CD8-positive, alpha-beta memory T cell (primary cell): ENCODE measurements at places on chromosomes 16 and 17. TPM values are rescaled to one million over a fixed set of nuclear protein-coding genes. Genes with fewer than 3 reads are reported as not detected.

DNA sequence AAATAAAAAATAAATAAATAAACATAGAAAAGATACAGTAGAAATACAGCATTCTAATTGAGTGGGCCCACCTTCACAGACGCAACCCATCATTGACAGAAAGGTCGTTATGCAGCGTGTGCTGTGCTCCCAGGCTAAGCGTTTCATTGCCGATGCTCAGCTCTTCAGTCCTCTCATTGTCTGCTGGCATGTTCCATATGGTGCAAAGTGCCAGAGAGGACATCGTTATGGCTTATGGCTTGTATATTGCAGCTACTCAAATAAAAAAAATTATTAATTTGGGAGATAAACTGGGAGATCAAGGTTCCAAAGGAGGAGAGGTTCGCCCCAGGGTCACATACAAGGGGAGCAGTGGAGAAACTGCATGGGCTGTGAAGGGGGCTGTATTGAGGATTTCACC lies 11.3 kb upstream of the UBALD2 start:
- no peaks in the 10 kb centered on the region for H3K27me3 ChIP-seq
- H3K4me1 ChIP-seq: peaks cover 52% of the 10 kb centered on the region
- no peak for DNase-seq
- no peaks in the 10 kb centered on the region for H3K36me3 ChIP-seq
- no peak overlapping the region for H3K27ac ChIP-seq
- no peak overlapping the region for H3K4me3 ChIP-seq

GRCh38 chr17:39485555-39485954 lies 24.3 kb downstream of the CDK12 start:
- H3K4me1 ChIP-seq: no peaks in the 10 kb centered on the region
- H3K4me3 ChIP-seq: no peak overlapping the region
- DNase-seq: no peak
- H3K27me3 ChIP-seq: no peaks in the 10 kb centered on the region
- peaks cover 3% of the 10 kb centered on the region for H3K36me3 ChIP-seq
- no peak overlapping the region for H3K27ac ChIP-seq

- H3K27ac ChIP-seq: no peak overlapping the region
- no peaks in the 10 kb centered on the region for H3K27me3 ChIP-seq
- H3K4me1 ChIP-seq: no peaks in the 10 kb centered on the region
Measured at GRCh38 chr17:9064311-9064834, 43.1 kb downstream of the NTN1 start.

DNA sequence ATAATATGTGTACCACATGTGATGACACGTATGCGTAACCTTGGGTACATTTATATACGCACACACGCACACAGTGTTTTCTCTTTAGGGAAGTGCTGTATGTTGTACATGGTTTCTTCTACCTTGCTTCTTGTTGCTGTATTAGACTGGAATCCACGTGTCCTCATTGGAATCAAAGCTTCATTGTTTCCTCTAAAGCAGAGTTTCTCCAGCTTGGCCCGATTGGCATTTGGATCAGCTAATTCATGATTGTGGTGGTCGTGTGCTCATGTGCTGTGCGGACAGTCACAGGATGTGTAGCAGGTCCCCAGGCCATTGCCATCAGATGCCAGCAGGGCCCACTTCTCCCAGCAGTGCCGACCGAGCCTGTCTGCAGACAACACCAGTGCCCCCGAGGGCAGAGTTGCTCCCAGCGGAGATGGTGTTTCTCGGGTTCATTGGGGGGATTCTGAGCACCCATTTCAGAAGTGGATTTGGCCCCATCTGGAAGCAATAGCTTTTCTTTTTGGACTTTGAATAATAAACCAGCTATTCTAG lies 148.4 kb downstream of the RPTOR start:
- H3K4me3 ChIP-seq: no peak overlapping the region
- no peaks in the 10 kb centered on the region for H3K27me3 ChIP-seq
- H3K4me1 ChIP-seq: peaks cover 3% of the 10 kb centered on the region
- no peaks in the 10 kb centered on the region for H3K36me3 ChIP-seq

DNA sequence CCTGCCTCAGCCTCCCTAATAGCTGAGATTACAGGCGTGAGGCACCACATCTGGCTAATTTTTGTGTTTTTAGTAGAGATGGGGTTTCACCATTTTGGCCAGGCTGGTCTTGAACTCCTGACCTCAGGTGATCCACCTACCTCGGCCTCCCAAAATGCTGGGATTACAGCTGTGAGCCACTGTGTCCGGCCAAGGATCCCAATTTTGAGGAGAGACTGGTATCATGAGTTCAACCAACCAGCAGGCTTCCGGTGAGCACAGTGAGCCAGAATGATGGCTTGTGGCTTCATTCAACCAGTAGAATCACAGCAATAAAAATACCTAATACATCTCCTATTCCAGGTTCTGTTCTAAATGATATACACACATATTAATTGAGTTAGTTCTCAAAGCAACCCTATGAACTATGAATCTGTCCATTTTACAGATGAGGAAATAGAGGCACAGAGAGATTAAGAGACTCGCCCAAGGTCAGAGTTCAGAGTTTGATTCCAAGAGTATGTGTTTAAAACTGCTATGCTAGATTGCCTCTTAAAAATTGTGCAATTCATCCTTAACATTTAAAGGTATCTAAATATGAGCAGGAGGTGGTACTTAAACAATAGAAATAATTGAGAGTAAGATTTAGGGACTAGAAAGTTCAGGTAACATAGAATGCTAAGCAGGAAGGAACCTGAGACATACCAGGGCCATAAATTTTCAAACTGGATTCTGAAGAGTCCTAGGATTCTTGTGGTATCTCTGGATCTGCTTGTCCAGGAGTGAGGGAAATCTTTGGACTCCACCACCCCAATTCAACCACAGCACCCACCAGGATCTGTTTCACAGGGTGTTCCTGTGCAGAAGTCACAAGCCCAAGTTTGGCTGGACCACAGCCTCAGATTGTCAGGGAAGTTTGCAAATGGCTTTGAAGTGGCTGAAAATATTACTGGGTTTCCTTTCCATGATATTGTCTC lies 25.1 kb downstream of the CCDC42 start:
- no peak overlapping the region for H3K27ac ChIP-seq
- DNase-seq: no peak
- H3K36me3 ChIP-seq: no peaks in the 10 kb centered on the region
- H3K4me3 ChIP-seq: no peak overlapping the region
- H3K4me1 ChIP-seq: no peaks in the 10 kb centered on the region
- no peaks in the 10 kb centered on the region for H3K27me3 ChIP-seq

DNA sequence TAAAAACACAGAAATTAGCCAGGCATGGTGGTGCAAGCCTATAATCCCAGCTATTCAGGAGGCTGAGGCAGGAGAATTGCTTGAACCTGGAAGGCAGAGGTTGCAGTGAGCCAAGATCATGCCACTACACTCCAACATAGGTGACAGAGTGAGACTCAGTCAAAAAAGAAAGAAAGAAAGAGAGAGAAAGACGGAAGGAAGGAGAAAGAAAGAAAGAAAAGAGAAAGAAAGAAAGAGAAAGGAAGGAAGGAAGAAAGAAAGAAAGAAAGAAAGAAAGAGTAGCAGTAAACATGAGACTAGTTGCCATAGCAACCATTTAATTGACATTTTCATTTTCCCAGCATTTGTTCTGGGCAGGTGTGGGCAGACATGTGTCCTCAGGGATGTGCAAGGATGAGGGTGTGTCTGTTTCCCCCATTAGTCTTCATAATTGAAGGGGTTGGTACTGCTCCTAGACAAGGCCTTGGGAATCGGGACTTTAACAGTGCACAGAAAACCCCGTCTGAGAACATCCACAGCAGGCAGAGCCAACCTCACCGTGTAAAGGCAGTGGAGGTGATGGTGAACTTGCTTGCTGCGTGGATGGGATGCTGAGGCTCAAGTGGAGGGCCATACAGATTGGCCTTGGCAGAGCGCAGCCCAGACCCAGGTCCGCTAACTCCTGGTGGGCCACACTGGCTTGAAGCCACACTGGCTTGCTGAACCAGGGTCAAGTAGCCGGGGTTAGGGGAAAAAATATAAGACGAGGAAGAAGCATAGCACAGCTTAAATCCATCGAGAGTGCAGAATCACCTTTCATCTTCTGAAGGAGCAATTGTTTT lies 35.2 kb upstream of the KIFC3 start:
- H3K27me3 ChIP-seq: no peaks in the 10 kb centered on the region
- no peaks in the 10 kb centered on the region for H3K36me3 ChIP-seq
- no peak overlapping the region for H3K4me3 ChIP-seq
- H3K4me1 ChIP-seq: no peaks in the 10 kb centered on the region

DNA sequence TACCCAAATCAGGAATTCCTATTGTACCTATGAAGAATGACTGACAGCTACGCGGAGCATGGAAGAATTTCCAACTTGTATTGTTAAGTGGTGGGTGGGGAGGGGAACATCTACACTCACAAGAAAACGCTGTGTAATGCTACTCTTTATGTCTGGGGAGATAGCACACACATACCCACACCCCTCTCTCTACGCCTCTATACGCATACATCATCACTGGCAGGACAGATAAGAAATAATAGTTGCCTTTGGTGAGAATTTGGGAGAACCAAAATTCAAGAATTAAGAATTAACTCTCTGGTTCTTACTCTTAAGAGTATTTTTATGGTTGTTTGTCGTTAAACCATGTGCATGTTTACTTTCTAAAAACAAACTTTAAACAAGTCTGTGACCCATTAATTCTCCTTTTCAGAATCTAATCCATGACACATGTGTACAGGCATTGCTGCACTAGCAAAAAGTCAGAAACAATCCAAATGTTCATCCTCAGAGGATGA lies 33.9 kb downstream of the CREBBP start:
- H3K4me3 ChIP-seq: no peak overlapping the region
- peaks cover 13% of the 10 kb centered on the region for H3K36me3 ChIP-seq
- H3K4me1 ChIP-seq: peaks cover 20% of the 10 kb centered on the region
- H3K27me3 ChIP-seq: no peaks in the 10 kb centered on the region
- no peak overlapping the region for H3K27ac ChIP-seq

DNA sequence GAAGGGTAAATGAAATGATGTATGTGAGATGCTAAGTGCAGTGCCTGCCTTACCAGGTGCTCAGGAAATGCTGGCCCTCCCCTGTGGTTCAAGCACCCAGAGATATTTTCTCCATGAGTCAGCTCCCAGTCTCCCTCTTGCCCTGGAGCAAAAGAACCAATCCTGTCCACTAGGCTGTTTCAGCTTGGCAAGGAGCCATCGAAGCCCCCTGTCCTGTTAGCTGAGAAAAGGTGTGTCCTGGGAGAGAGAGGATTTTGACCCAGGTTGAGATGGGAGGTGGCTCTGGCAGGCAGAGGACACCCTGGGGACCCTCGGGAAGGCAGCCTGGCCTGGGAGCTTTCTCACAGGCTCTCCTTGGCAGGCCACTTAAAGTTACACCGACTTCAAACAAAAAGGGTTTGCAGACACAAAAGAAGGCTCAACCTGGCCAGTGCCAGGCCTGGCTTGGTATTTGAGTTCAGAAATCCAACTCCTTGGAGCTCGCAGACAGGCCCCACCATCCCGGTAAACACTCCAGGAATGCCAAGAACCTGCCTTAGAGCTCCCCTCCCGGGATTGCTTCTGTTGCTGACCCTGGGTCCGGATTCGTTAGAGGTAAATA lies 29.6 kb downstream of the NTN1 start:
- DNase-seq: no peak
- H3K27ac ChIP-seq: no peak overlapping the region
- H3K36me3 ChIP-seq: no peaks in the 10 kb centered on the region
- no peak overlapping the region for H3K4me3 ChIP-seq
- H3K4me1 ChIP-seq: no peaks in the 10 kb centered on the region

DNA sequence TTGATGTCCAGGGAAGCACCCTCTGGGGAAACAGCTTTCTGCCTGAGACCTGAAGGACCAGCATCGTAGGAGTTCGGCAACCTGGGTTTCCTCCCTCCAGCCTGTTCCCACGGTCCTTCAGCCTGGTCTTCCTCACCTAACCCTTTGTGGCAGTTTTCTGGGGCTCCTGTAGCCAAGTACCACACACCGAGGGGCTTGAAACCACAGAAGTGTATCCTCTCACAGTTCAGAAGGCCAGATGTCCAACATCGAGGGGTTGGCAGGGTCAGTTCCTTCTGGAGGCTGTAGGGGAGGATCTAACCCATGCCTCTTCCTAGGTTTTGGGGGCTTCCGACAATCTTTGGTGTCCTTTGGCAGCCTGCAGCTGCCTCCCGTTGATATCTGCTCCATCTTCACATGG lies 381.0 kb upstream of the TNRC6C start:
- no peak overlapping the region for H3K27ac ChIP-seq
- no peak overlapping the region for H3K4me3 ChIP-seq
- H3K27me3 ChIP-seq: no peaks in the 10 kb centered on the region
- no peak for DNase-seq
- H3K4me1 ChIP-seq: no peaks in the 10 kb centered on the region

GRCh38 chr17:17494499-17494869 lies 1.7 kb downstream of the RASD1 start:
- no peaks in the 10 kb centered on the region for H3K36me3 ChIP-seq
- no peak for DNase-seq
- H3K4me1 ChIP-seq: peaks cover 10% of the 10 kb centered on the region
- H3K4me3 ChIP-seq: no peak overlapping the region

- no peak overlapping the region for H3K4me3 ChIP-seq
- H3K27me3 ChIP-seq: no peaks in the 10 kb centered on the region
- H3K27ac ChIP-seq: no peak overlapping the region
- H3K4me1 ChIP-seq: no peaks in the 10 kb centered on the region
- no peaks in the 10 kb centered on the region for H3K36me3 ChIP-seq
- DNase-seq: no peak
Measured at GRCh38 chr16:11439790-11440656, 94.8 kb downstream of the RMI2 start.

GRCh38 chr17:74877592-74878548 lies 5.1 kb upstream of the FDXR start:
- H3K36me3 ChIP-seq: no peaks in the 10 kb centered on the region
- no peak overlapping the region for H3K4me3 ChIP-seq
- no peaks in the 10 kb centered on the region for H3K4me1 ChIP-seq
- DNase-seq: no peak
- no peaks in the 10 kb centered on the region for H3K27me3 ChIP-seq
- H3K27ac ChIP-seq: peak overlapping the region; percentile 38

- peak overlapping the region; percentile 70 for H3K4me3 ChIP-seq
- no peaks in the 10 kb centered on the region for H3K27me3 ChIP-seq
- DNase-seq: no peak
- no peak overlapping the region for H3K27ac ChIP-seq
- peaks cover 46% of the 10 kb centered on the region for H3K4me1 ChIP-seq
- no peaks in the 10 kb centered on the region for H3K36me3 ChIP-seq
Measured at GRCh38 chr16:67999985-68000384, 701 bp upstream of the DPEP2 start.

- no peak overlapping the region for H3K4me3 ChIP-seq
- no peak for DNase-seq
- H3K36me3 ChIP-seq: no peaks in the 10 kb centered on the region
- no peaks in the 10 kb centered on the region for H3K4me1 ChIP-seq
Measured at GRCh38 chr16:12486386-12486785, 317.3 kb downstream of the CPPED1 start.

VAT1L gene
- not detected for total RNA-seq

ABCC6 gene
- total RNA-seq: not detected

GLYR1 gene
- total RNA-seq: 110 TPM

KRTAP1-5 gene
- not detected for total RNA-seq

GAS7 gene
- total RNA-seq: 1.9 TPM

KRTAP4-4 gene
- total RNA-seq: not detected

TPSB2 gene
- not detected for total RNA-seq

SULT1A1 gene
- total RNA-seq: 7.4 TPM

SLC46A1 gene
- 5.6 TPM for total RNA-seq

ATAD5 gene
- 27.8 TPM for total RNA-seq

HCRT gene
- not detected for total RNA-seq

PMP22 gene
- total RNA-seq: 0.98 TPM
